ENCODE measurements at places on chromosomes 3 and 15.
A peak's percentile ranks its signal among the peaks of the same experiment; 100 is the strongest.

DNA sequence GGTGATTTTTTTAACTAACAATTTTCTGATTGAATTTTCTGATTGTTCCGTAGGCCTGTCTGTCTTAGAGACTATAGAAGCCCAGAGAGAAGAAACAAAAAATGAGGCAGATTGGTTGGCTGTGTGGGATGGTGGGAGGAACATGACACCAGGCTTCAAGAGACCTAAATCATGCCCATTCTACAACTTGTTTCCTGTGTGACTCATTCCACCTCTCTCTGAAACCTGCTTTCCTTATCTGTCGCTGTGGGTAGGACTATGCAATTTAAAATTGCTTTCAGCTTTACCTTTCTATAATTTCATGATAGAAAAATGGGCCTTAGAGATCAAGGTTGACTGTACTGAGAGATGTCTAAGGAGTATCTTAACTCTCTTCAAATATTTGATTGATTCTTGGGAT, 44.5 kb downstream of the OXNAD1 start:
- peak; percentile 31 for DNase-seq

DNA sequence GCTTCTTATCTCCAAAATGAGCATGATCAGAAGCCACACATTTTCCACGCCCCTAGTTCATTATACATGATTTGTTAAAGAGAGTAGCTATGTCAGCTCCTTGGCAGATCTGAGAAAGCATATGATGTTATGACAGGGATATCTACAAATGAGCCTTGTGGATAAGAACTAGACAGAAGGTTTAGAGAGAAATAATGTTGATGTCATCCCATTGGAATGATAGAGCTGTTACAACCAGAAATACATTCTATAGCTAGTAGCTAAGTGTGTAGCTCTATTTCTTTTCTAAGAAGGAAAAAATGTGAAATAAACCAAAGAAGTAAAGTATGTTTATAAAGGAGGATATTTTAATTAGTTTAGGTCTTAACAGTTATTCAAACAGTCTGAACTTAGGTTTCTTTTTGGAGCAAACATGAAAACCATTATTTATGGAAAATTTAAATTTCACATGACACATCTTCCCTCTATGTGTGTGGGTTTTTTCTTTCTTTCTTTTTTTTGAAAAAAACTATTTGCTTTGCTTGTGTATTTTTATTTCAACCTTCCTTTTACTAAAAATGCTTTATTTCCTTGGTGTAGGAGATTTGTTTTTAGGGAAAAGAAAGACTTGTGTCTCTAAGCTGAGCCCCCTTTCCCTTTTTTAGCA, 167.7 kb downstream of the GHSR start:
- DNase-seq, result no peak

DNA sequence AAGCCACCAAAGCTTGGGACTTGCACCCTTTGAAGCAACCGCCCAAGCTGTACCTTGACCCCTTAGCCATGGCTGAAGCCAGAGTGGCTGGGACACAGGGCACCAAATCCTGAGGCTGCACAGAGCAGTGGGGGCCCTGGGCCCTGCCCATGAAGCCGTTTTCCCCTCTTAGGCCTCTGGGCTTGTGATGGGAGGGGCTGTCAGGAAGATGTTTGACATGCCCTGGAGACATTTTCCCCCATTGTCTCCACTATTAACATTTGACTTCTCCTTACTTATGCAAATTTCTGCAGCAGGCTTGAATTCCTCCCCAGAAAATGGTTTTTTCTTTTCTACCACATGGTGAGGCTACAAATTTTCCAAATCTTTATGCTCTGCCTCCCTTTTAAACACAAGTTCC, 522.2 kb downstream of the EDEM1 start:
- no peak for DNase-seq

- DNase-seq, result no peak
Measured at GRCh38 chr15:45203182-45203581, 15.4 kb upstream of the SHF start.

DNA sequence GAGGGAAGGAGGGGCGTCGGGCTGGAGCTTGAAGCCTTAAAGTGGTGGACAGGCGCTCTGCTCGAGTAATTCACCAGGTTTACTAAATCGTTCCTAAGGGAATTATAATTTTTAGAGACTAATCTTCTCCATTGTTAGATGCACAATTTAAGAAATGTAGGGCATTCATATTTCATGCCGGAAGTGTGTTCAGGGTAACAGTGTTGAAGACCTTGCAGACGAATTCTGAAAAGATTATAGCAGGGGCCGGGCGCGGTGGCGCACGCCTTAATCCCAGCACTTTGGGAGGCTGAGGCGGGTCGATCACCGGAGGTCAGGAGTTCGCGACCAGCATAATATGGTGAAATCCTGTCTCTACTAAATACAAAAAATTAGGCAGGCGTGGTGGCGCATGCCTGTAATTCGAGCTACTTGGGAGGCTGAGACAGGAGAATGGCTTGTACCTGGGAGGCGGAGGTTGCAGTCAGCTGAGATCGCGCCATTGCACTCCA, 365 bp upstream of the GTF2A2 start:
- no peak for DNase-seq

DNA sequence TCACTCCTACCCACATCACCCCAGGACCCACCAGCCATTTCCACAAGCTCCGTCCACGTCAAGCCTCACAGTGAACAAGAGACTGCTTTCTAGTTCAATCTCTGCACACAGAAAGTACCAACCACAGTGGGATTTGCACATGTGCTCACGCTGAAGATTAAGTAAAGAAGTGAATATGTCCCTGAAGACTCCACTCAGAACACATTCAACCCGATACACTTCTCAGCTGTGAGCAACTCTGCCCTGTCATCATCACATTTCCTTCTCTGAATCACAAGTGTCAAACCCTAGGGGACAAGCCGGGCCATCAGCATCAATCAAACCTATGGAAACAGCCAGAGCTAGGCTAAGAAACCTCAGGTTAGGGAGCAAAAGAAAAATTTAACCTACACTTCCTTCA, 1.9 kb downstream of the STIMATE start:
- no peak for DNase-seq

DNA sequence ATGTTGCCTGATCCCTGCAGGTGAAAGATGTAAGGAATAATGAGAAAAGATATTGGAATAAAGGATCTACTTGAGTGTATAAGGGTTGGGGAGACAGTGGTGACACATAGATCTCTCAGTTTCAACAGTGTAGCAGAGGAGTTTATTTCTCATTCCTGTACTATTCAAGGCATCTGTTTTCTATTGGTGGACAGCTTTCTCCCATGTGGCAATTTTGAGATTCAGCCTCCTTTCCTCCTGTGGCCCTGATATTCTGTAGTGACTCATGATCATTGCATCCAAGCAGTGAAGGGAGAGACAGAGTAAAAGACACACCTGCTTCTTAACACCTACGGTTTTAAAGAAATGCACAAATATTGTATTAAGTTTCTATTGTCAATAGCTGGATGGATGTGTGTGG, 327.6 kb downstream of the GRM7 start:
- DNase-seq, result no peak

GRCh38 chr15:101038327-101039003, 119.3 kb downstream of the LRRK1 start:
- no peak for DNase-seq

DNA sequence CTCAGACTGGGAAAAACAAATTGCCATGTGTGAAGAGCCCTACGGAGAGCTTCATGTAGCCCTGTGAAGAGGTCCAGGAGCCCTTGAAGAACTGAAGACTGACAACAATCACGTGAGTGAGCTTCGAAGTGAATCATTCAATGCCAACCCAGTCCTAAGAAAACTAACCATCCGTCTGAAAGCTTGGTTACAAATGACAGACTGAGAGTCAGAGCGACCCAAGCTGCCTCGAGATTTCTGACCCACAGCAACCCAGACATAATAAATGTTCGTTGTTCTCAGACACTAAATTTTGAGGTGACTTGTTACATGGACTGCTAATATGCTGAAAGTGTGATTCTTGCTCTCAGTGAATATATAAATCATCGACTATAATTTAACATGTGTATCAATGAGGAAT, 987.2 kb upstream of the ROBO1 start:
- no peak for DNase-seq

GRCh38 chr3:58874248-58874741, 175.5 kb downstream of the CFAP20DC start:
- DNase-seq, result no peak

GRCh38 chr3:46245146-46245545, 2.9 kb downstream of the CCR3 start:
- no peak for DNase-seq

GRCh38 chr15:88586401-88587162, 34.6 kb upstream of the AEN start:
- DNase-seq, result no peak

Data from activated CD4-positive, CD25-positive, alpha-beta regulatory T cell treated with anti-CD3 and anti-CD28 coated beads, Interleukin-2, amount 50 U/mL, for 16 hours (primary cell).